Activated T-cell treated with anti-CD3 and anti-CD28 coated beads, Interleukin-2, amount 50 U/mL, for 72 hours (primary cell): ENCODE measurements at places on chromosomes 4 and X. TPM values are rescaled to one million over a fixed set of nuclear protein-coding genes. Genes with fewer than 3 reads are reported as not detected.

DNA sequence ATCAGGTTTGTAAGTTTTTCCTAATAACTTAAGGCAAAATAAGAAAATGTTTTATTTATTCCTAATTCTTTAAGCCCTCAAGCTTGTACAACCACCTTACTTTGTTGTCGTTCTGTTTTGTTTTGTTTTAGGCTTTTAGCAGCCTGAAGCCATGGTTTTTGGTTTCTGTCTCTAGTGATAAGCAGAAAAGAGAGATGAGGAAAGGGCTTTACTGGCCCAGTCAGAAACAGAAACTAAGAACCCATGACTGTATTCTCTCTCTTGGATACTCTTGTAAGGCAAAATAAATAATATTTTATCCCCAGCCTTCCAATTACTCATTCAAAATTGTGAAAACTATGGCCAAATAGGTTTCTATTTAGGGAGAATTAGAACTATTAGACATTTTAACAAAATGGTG, 29.4 kb downstream of the TBC1D19 start:
- no peak for DNase-seq

Gene POU3F4
- total RNA-seq, result not detected

Gene PIN4
- total RNA-seq, result 6.2 TPM

- DNase-seq, result no peak
Measured at GRCh38 chr4:61200187-61200915, at the start of gene ADGRL3. Gene ADGRL3 (plus strand): TSS chr4:61200326.

DNA sequence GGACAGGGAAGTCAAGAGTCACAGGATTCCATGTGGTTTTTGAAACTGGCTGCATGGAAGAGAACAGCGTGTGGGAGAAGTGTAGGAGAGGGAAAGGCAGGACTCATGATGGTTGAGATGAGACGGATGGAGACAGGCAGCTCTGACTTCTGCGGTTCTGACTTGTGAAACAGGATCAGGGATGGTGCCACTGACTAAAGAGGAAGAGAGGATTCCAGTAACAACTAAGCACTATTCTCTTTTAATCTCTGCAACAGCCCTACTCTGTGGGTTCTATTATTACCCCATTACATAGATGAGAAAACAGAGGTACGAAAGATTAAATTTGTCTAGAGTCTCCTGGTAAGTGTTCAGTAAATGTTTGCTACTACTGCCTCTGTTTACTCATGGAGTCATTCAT, 156.3 kb downstream of the CBR4 start:
- no peak for DNase-seq

Gene AFM
- total RNA-seq, result not detected

DNA sequence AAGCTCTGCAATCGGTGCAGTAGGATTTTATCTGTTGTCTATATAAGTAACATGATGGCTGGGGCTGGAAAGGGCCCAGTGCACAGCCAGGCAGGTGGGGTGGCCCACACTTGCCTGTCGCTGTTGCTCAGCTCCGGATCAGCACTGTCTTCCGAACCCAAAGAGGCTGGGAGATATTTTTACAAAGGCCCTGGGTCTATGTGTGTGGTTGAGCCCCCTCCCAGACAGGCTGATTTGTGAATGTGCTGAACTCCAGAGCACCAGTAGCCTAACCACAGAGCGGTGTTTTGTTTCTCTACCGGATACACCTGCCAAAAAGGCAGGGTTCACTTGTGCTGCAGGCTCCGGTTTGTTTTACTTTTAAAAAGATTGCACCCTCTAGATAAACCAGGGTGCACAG, 33.5 kb upstream of the CHRNA9 start:
- DNase-seq, result peak; percentile 43

DNA sequence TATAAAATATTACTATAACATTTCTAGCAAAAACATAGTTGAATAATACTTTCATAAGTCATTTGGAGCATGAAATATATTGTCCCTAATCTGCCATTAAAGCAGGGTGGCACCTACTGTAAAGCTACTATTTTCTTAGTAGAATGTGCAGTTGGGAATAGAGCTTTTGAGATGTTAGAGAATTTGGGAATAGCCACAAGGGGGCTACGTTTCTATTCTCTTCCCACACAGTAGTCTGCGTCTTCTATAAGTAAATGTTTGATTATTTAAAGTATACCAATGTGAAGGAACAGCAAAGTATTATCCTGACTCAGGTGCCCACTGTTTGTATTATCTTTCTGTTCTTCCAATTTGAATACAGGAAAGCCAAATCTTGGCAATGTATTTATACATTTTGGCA, 323.2 kb upstream of the GIMD1 start:
- DNase-seq, result no peak

Gene ARHGAP4
- 147 TPM for total RNA-seq
